GM23338 (cell line): ENCODE measurements at places on chromosomes 5 and 9. TPM values are rescaled to one million over a fixed set of nuclear protein-coding genes. Genes with fewer than 3 reads are reported as not detected.

The LCN2 gene
- total RNA-seq = 0.27 TPM in 1 of 2 replicates, not detected in the other

The NEURL1B gene
- 11.4 and 13.3 TPM in 2 replicates for total RNA-seq

The SOX30 gene
- total RNA-seq = 1.3 and 1.4 TPM in 2 replicates

The ADAMTS6 gene
- total RNA-seq = 1.0 and 2.0 TPM in 2 replicates

- DNase-seq = peak; percentile 82
Observed at GRCh38 chr9:36136272-36136893, at the start of gene GLIPR2. Gene GLIPR2 (plus strand): TSS chr9:36136733. CDS start chr9:36136779, 46 bp downstream.

DNA sequence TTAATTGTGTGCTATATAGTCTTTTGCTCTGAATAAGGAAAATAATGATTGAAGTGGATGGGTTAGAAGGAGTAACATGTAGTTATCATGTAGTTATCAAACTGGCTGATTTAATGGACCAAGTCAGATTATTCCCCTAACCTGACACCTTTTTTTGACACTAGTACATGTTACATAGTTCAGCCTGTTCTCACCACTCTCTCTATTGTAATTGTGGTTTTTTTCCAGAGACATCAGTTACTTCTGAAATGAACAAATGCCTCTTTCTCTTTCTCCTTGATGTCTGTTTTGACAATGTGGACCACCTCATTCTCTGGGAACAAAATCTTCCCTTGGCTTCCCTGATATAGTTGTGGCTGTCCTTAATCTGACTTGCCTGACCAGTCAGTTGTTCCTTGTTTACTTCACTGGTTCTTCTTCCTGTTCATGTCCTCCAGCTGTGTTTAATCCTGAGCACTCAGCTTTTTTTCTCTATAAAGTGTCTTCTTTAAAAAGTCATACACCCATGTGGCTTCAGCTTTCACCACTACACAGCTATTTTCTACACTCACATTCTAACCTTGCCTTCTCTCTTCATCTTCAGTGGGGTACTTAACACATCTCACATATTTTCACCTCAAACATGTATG lies 243.4 kb downstream of the ARRDC3 start:
- no peak for DNase-seq

GRCh38 chr9:37904445-37905130 lies 661 bp upstream of the SLC25A51 start:
- DNase-seq = no peak
